Uterus (tissue), 4 donors: ENCODE measurements at places on chromosomes 3 and 15. TPM values are rescaled to one million over a fixed set of nuclear protein-coding genes. Genes with fewer than 3 reads are reported as not detected.

DNA sequence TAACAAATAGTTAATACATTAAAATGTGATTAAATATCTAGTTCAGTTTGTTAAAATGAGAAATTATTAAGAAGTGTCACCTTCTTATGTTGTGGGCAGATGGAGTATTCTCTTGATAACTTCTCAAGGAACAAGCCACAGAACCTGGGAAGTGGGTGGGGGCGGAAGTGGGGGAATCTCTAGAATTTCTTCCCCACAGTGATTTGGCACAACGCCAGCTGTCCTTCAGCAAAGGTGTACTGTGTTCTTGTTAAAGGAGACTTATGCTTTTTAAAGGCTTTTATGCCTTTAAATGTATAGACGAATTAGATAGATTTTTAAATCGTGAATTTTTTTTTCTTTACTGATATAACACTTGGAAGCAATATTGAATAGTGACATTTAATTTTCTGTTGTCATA is 42.4 kb downstream of the SEC22A start:
- no peak overlapping the region for H3K4me3 ChIP-seq
- no peaks in the 10 kb centered on the region for H3K27me3 ChIP-seq
- DNase-seq = no peak
- H3K4me1 ChIP-seq = no peaks in the 10 kb centered on the region

DNA sequence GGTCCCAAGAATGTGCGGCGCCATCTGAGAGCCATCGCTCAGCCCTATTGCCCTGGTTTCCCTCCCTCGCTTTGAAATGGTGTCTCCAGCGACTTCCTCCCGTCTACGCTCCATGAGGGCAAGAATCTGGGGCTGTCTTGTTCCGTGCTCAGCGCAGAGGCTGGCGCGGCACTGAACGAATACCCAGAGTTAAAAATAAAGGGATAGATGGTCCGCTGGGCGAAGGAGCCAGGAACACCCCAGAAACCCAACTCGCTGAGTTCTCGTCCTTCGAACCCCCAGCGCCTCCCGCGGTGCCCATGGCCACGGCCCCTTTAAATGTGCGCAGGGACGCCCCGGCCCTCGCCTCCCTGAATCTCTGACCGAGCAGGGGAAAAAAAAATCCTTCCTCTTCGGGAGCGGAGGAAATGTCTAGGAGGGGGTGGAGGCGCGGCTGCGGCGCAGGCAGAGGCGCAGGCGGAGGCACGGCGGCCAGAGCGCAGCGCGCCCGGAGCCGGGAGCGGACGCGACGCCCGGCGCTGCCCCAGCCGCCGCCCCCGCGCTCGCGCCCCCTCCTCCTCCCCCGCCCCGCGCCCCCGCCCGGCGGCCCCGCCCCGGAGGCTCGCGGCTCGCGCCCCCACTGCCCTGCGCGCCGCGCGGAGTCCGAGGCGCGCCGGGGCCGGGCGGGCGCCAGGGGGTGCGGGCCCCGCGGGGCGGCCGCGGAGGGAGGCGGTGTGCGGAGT is 8.5 kb upstream of the FGD5 start:
- no peaks in the 10 kb centered on the region for H3K4me1 ChIP-seq
- no peaks in the 10 kb centered on the region for H3K36me3 ChIP-seq
- H3K4me3 ChIP-seq = peak overlapping the region; percentile 73

DNA sequence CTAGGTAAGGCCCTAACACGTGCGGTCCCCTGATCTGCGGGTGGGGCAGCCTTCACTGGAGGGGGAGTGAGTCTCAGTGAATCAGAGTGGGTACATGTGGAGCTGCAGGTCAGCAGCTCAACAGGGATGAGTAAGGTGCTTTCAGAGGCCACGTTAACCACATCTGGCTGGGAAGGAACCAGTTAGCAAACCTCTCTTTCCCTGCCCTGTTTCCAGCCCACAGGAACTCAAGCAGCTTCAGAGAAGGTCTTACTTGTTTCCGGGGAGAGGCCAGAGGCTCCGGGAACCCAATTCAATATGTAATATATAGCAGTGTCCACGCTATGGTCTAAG is 175.3 kb downstream of the XXYLT1 start:
- no peaks in the 10 kb centered on the region for H3K27me3 ChIP-seq
- no peak for DNase-seq
- H3K4me3 ChIP-seq = no peak overlapping the region
- H3K4me1 ChIP-seq = no peaks in the 10 kb centered on the region
- no peak overlapping the region for H3K27ac ChIP-seq

DNA sequence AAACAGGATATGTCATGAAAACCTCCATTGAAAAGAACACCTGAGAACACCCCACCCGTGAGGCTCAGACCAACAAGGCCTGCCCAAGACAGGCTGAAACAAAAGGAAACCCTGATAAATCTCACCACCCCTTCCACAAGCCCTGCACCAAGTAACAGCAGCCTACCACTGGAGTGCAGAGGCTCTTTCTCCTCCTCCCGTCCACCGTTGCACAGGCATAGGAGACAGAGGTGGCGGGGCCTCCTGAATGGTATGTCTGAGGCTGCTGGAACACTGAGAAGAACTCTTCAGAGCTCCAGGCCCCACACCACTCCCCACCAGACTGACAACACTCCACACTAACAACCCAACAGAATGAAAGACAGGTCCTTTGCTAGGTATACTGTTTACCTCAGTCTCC is 21.4 kb downstream of the CHDH start:
- H3K27ac ChIP-seq = no peak overlapping the region
- no peaks in the 10 kb centered on the region for H3K4me1 ChIP-seq
- no peak overlapping the region for H3K4me3 ChIP-seq
- no peak for DNase-seq
- H3K36me3 ChIP-seq = no peaks in the 10 kb centered on the region

DNA sequence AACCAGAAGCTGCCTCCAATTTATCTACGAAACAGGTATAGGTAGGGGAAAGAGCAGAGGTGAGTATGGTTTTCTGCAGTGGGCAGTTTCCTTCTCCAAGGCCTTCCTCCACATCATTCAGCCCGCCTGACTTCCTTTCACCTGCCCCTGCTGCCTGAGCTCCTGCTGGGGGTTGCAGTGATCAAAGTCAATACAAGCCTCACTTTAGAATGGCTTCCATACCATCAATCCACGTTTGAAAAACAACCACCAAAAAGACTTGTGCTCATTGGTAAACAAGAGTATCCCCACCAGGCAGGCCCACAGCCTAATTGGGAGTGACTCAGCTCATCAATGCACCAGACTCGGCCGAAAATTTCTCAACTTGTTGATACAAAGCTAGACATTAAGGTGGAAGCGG is 159.9 kb downstream of the MAGI1 start:
- no peak for DNase-seq
- no peak overlapping the region for H3K27ac ChIP-seq
- H3K4me3 ChIP-seq = no peak overlapping the region
- no peaks in the 10 kb centered on the region for H3K36me3 ChIP-seq

DNA sequence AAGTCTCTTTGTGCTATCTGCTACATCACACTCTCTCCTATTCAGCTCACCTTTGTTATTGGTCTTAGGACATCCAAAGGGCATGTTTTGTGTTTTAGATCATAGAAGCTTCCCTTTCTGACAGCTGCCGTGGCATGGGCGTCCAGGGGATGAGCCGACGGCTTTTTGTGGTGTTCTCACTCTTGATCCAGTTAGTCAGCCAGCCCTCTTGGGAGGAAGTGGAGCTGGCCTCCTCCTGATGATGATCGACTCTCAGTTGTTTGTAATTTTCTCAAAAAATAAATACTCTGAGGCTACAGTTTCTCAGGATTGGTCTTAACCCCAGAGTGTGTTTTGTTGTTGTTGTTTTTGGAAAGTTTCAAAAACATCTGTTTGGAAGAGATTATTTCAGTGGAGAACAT is 34.4 kb downstream of the BOC start:
- DNase-seq = no peak
- H3K36me3 ChIP-seq = no peaks in the 10 kb centered on the region
- H3K4me3 ChIP-seq = no peak overlapping the region
- no peaks in the 10 kb centered on the region for H3K27me3 ChIP-seq
- peak overlapping the region; percentile 93 for H3K27ac ChIP-seq

GRCh38 chr3:24631481-24631880 is 136.8 kb upstream of the THRB start:
- H3K4me1 ChIP-seq = no peaks in the 10 kb centered on the region
- no peaks in the 10 kb centered on the region for H3K27me3 ChIP-seq
- no peak overlapping the region for H3K4me3 ChIP-seq
- no peak overlapping the region for H3K27ac ChIP-seq
- no peaks in the 10 kb centered on the region for H3K36me3 ChIP-seq

DNA sequence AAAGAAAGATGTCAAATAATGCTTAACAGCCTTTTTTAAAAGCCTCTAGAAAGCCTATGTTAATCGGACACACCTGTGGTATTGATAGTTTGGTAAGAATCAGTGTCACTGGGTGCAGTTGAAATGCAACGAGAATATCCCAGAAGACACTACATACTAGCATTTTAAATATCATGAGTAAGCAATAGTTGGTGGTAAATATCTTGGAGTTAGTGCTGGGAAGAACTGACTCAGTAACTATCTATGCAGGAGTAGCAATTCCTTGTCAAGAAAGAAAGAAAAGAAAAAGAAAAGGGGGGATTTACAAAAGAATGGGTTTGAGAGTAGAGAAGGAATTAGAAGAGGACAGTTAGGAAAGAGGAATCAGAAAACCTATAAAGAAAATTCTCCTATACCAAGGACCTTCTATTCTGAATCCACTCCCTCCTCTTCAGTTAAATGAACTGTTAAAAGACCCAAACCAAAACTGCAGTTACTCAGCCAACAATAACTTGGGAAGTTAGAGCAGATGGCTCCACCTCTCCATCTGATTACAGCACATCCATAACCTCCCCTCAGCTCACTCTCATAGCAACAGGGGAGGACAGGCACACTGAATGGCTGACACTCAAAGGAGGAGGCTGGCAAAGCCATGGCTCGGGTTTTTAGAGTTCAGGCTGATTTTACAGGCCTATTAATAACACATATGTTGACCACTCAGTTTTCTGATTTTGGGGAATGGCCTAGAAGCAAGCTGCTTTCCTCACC is 207.6 kb upstream of the MDFIC2 start:
- no peaks in the 10 kb centered on the region for H3K36me3 ChIP-seq
- H3K27ac ChIP-seq = no peak overlapping the region
- no peaks in the 10 kb centered on the region for H3K4me1 ChIP-seq
- H3K27me3 ChIP-seq = no peaks in the 10 kb centered on the region
- H3K4me3 ChIP-seq = no peak overlapping the region

- no peaks in the 10 kb centered on the region for H3K27me3 ChIP-seq
- no peaks in the 10 kb centered on the region for H3K4me1 ChIP-seq
- no peak overlapping the region for H3K4me3 ChIP-seq
- no peak overlapping the region for H3K27ac ChIP-seq
Observed at GRCh38 chr3:112167758-112168157, 34.7 kb upstream of the GCSAM start.

- no peaks in the 10 kb centered on the region for H3K4me1 ChIP-seq
- H3K27me3 ChIP-seq = no peaks in the 10 kb centered on the region
- DNase-seq = no peak
- H3K27ac ChIP-seq = no peak overlapping the region
- H3K4me3 ChIP-seq = no peak overlapping the region
Observed at GRCh38 chr3:110625201-110625747, 446.3 kb upstream of the NECTIN3 start.

DNA sequence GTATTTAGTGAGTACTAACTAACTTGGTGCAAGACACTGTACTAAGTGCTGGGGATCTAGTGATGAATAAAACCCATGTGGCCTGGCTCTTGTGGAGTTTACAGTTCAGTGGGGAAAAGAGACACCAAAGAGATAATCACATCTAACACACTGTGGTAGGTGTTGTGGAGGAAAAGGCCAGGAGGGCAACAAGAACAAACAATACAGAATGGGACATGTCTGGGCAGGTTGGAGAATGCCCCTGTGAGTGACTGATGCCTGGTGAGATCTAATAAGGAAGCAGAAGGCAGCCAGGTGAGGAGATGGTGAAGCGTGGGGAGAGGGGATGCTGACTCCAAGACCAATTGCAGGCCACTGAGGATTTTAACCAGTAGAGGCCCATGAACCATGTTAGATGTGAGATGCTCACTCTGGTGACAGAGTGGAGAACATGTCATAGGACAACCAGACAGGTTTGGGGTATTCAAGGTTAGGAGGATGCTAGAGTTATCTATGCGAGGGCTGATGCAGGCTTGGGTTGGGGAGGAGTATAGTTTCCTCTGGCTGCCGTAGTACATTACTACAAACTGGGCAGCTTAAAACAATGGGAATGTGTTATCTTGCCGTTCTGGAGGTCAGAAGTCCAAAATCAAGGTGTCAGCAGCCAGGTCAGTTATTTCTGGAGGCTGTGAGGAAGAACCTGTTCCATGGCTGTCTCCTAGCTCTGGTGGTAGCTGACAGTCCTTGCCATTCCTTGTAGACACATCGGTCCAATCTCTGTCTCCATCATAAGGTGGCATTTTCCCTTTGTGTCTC is 81.4 kb downstream of the ARNT2 start:
- H3K27me3 ChIP-seq = no peaks in the 10 kb centered on the region
- no peaks in the 10 kb centered on the region for H3K4me1 ChIP-seq
- no peak for DNase-seq
- no peak overlapping the region for H3K27ac ChIP-seq

GRCh38 chr3:69200384-69201068 is 78.1 kb upstream of the LMOD3 start:
- no peaks in the 10 kb centered on the region for H3K4me1 ChIP-seq
- no peaks in the 10 kb centered on the region for H3K36me3 ChIP-seq
- H3K27ac ChIP-seq = peak overlapping the region; percentile 60
- peak; percentile 33 for DNase-seq

DNA sequence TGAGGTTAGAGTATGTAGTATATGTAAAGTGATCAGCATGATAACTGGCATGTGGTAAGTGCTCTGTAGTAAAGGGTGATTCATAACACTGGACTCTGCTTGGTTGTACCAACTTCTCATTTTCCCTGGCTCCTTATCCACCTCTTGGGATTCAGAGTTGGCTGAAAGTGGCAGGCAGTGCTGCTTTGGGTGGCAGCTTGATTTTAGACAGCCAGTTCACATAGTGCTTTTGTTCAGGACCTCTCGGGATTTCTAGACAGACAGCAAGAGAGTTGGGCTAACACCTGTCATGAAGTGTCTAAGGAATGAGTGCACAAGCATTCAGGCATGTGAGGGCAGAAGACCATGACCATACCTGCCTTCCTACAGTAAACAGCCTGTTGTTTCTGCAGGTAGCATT is 69.0 kb downstream of the RBM6 start:
- no peak overlapping the region for H3K27ac ChIP-seq
- no peak overlapping the region for H3K4me3 ChIP-seq
- no peaks in the 10 kb centered on the region for H3K36me3 ChIP-seq
- no peak for DNase-seq
- no peaks in the 10 kb centered on the region for H3K27me3 ChIP-seq

- H3K4me1 ChIP-seq = peaks cover 10% of the 10 kb centered on the region
- DNase-seq = no peak
- H3K27me3 ChIP-seq = no peaks in the 10 kb centered on the region
Observed at GRCh38 chr15:75211436-75212199, 9.9 kb downstream of the C15orf39 start.

Gene ZBED2
- total RNA-seq = not detected

Gene PIGZ
- total RNA-seq = 3.3 TPM

Gene CXCR6
- 8.7 TPM for total RNA-seq

Gene CFAP20DC
- 5.1 TPM for total RNA-seq

Gene CIDEC
- not detected for total RNA-seq

Gene SELENOS
- total RNA-seq = 36.9 TPM

Gene HAPLN3
- 18.2 TPM for total RNA-seq
